ENCODE measurements at places on chromosomes 1 and 21.

DNA sequence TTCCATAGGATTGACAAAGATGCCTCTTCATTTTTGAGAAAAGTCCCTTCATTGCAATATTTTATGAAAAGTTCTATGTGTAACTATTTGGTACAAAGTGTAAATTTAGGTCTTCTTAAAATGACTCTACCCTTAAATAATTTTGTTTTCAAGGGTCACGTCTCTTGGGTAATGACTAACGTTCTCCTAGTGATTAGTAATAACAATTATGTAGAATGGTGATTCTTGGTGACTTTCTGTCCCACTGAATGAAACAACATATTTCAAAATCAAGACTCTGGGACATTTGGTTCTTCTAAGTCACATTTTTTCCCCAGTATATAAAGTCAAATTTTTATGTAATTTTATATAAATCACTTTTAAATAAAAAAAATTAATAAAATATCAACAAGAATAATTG, 277.5 kb upstream of the ADAMTS5 start:
- DNase-seq, result no peak

GRCh38 chr1:95311014-95311413, 77.0 kb downstream of the RWDD3 start:
- no peak for DNase-seq

- DNase-seq, result no peak
Measured at GRCh38 chr1:59072583-59072947, 224.3 kb upstream of the FGGY start.

DNA sequence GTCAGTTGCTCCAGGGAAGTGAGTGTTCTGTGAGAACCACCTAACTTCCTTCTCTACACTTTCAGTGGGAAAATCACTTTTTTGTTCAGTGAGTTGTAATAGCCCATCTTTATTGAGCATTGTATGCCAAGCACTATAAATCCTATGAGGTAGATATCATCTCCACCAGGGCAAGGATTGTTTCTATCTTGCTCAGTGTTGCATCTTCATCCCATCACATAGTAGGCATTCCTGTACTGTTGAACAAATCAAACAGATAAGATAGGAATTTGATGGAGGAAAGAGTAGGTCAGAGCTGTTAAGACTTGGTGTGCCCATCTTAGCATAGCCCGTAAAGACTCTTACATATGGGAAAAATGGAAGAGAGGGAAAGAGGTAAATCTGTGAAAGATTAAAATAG, 2.9 kb upstream of the PIGV start:
- DNase-seq, result no peak

Measured in CD14-positive monocyte (primary cell).